ENCODE measurements at places on chromosomes 3 and 15.
A peak's percentile ranks its signal among the peaks of the same experiment; 100 is the strongest.

- no peak for DNase-seq
Measured at GRCh38 chr3:144343777-144344176, 372.2 kb downstream of the DIPK2A start.

DNA sequence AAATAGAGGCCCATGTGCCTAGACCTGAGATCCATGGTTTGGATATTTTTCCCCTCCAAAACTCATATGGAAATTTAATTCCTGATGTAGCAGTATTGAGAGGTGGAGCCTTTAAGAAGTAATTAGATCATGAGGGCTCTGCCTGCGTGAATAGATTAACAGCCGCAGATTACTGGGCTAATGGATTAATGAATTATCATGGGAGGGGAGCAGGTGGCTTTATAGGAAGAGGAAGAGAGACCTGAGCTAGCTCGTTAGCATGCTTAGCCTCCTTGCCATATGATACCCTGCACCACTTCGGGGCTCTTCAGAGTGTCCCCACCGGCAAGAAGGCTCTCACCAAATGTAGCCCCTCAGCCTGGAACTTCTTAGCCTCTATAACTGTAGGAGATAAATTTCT, 15.8 kb downstream of the ARHGEF26 start:
- no peak for DNase-seq

GRCh38 chr3:95028688-95029087, 965.8 kb downstream of the NSUN3 start:
- no peak for DNase-seq

GRCh38 chr15:36415643-36416042, 163.8 kb upstream of the CDIN1 start:
- DNase-seq: peak; percentile 40

- DNase-seq: no peak
Measured at GRCh38 chr3:117887901-117888300, 1146.7 kb downstream of the IGSF11 start.

- no peak for DNase-seq
Measured at GRCh38 chr3:156657862-156658731, 16.3 kb upstream of the TIPARP start.

GRCh38 chr3:62379321-62379798, 6.0 kb upstream of the FEZF2 start:
- no peak for DNase-seq

GRCh38 chr3:41143421-41144031, 55.8 kb upstream of the CTNNB1 start:
- DNase-seq: no peak

DNA sequence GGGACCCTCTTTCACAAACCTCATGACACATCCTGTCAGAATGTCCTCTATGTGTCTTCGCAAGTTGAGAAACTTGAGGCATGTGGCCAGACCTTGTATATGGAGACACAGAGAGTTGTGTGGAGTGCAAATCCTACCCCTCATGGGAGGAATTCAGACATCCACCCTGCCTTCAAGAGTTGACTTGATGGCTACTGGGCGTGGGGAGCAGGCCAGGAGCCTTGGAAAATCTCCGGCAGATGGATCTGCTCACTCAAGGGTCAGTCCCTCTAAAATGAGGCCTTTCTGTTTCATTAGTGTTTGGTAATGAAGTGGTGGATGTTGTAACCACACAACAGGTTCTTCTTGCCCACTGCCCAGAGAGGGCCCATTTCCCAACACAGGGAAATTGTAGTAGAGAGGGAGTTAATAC, 79.0 kb downstream of the ASB7 start:
- no peak for DNase-seq

GRCh38 chr15:80503319-80503952, 99.3 kb downstream of the ARNT2 start:
- DNase-seq: no peak

GRCh38 chr3:15015456-15015855, 49.7 kb downstream of the MRPS25 start:
- DNase-seq: no peak

GRCh38 chr15:27662892-27663291, 436.2 kb downstream of the OCA2 start:
- no peak for DNase-seq

- DNase-seq: no peak
Measured at GRCh38 chr3:72043204-72044133, 258.5 kb upstream of the PROK2 start.

DNA sequence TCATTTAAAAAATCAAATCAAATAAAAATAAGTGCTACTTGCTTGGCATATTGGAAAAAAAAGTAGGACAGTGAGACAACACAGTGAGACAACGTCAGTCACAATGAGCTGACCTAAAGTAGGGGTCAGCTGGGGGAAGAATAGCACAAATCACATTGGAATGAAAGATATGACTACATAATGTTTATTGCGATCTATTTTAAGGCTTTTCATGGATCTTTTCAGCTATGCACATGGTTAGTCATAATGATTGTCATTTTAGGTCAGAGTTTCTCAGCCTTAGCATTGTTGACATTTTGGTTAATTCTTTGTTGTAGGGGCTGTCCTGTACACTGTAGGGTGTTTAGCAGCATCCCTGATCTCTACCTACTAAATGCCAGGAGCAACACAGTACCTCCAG, 44.5 kb downstream of the CMSS1 start:
- peak; percentile 48 for DNase-seq

GRCh38 chr3:194673761-194674160, 1.8 kb upstream of the LSG1 start:
- no peak for DNase-seq

GRCh38 chr15:80350941-80351610, 53.1 kb upstream of the ARNT2 start:
- no peak for DNase-seq

DNA sequence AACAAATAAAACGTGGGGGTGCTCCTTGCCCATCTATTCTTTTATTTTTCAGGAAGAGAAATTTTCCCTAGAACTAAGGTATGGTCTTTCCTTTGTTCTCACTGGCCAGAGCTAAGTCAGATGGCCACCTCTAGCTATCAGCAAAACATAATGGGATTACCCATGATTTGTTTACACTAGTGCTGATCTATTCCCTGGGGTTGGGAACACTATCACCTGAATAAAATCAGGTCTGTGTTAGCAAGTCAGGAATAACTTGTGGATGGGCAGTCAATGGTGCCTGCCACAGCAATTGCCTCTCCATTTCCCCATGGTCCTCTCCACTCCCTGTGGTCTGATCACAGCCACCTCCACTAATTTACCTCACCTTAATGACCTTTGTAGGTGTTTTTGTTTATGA, 181.7 kb upstream of the CADPS start:
- no peak for DNase-seq

GRCh38 chr15:99180086-99180963, 69.1 kb downstream of the TTC23 start:
- DNase-seq: no peak

- no peak for DNase-seq
Measured at GRCh38 chr3:106635826-106636225, 741.4 kb upstream of the CCDC54 start.

GRCh38 chr3:158728061-158728377, 4.2 kb downstream of the RARRES1 start:
- no peak for DNase-seq

DNA sequence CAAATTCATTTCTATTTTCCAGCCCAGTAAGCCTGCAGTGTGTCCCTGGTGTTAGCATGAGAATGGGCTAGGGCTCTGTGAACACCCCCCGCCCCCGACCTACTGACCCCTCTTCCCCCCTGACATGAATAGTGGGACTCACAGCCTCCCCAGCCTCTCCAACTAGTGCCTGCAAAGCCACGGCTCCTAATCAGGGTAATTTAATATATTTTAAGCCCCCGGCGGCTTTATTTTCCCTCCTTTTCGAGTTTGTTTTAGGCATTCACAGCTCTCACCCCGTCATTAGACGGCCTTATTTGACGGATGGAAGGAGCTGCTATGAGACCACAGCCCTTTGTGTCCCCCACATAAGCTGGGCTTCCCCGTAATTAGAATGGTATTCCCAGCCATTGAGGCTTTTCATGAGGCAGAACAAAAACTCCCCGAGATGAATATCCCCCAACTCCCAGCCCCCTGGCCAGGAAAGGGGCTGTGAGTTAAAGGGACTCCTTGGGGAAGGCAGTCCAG, 78.3 kb upstream of the POLG start:
- DNase-seq: no peak
